ENCODE measurements at places on chromosomes 13 and 19. TPM values are rescaled to one million over a fixed set of nuclear protein-coding genes. Genes with fewer than 3 reads are reported as not detected.

DNA sequence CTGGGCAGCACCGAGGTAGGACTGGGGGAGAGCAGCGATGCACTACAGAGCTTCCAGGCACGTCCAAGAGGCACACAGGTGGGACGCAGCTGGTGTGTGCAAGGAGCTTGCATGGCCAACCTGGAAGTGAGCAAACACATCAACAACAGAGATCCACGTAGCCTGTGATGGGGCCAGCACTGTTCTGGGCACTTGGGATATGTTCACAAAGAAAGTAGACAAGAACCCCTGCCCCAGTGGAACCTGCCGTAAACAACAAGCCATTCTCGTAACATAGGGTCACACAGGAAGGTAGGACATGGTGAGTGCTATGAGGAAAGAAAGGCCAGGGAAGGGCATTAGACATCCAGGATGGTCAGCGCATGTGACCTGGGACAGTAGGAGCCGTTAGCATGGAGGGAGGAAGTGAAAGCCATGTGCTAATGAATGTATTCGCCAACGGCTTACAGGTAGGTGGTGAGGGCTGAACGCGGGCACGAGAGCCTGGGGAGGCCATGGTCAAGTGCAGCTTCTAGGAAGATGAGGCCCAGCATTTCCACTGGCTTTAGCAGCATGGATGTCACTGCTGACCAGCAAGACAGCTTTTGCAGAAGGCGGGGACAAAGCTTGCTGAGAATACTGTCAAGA is 105.5 kb downstream of the TEX26 start:
- no peaks in the 10 kb centered on the region for H3K36me3 ChIP-seq
- H3K4me3 ChIP-seq, result no peak overlapping the region
- H3K4me1 ChIP-seq, result peaks cover 7% of the 10 kb centered on the region
- no peak overlapping the region for H3K27ac ChIP-seq
- DNase-seq, result no peak
- H3K27me3 ChIP-seq, result no peaks in the 10 kb centered on the region

PTPRH gene
- total RNA-seq, result 1.3 TPM

- no peak overlapping the region for H3K4me3 ChIP-seq
- H3K27me3 ChIP-seq, result no peaks in the 10 kb centered on the region
- no peaks in the 10 kb centered on the region for H3K36me3 ChIP-seq
- H3K4me1 ChIP-seq, result peaks cover 5% of the 10 kb centered on the region
- DNase-seq, result no peak
Observed at GRCh38 chr13:27354379-27354778, 70.0 kb upstream of the GTF3A start.

GRCh38 chr19:48367855-48368254 is 3.7 kb downstream of the SYNGR4 start:
- H3K27ac ChIP-seq, result no peak overlapping the region
- H3K4me3 ChIP-seq, result no peak overlapping the region
- no peaks in the 10 kb centered on the region for H3K36me3 ChIP-seq
- DNase-seq, result no peak
- H3K4me1 ChIP-seq, result peaks cover 9% of the 10 kb centered on the region
- no peaks in the 10 kb centered on the region for H3K27me3 ChIP-seq

- no peaks in the 10 kb centered on the region for H3K36me3 ChIP-seq
- no peaks in the 10 kb centered on the region for H3K4me1 ChIP-seq
- H3K4me3 ChIP-seq, result no peak overlapping the region
- no peaks in the 10 kb centered on the region for H3K27me3 ChIP-seq
- DNase-seq, result no peak
- H3K27ac ChIP-seq, result no peak overlapping the region
Observed at GRCh38 chr13:61128850-61129645, 286.6 kb downstream of the PCDH20 start.

GRCh38 chr13:33235564-33235963 is 50.0 kb downstream of the STARD13 start:
- H3K4me1 ChIP-seq, result no peaks in the 10 kb centered on the region
- no peaks in the 10 kb centered on the region for H3K36me3 ChIP-seq
- H3K27me3 ChIP-seq, result no peaks in the 10 kb centered on the region
- no peak for DNase-seq
- H3K27ac ChIP-seq, result peak overlapping the region; percentile 5

LSR gene
- 36.0 TPM for total RNA-seq

DNA sequence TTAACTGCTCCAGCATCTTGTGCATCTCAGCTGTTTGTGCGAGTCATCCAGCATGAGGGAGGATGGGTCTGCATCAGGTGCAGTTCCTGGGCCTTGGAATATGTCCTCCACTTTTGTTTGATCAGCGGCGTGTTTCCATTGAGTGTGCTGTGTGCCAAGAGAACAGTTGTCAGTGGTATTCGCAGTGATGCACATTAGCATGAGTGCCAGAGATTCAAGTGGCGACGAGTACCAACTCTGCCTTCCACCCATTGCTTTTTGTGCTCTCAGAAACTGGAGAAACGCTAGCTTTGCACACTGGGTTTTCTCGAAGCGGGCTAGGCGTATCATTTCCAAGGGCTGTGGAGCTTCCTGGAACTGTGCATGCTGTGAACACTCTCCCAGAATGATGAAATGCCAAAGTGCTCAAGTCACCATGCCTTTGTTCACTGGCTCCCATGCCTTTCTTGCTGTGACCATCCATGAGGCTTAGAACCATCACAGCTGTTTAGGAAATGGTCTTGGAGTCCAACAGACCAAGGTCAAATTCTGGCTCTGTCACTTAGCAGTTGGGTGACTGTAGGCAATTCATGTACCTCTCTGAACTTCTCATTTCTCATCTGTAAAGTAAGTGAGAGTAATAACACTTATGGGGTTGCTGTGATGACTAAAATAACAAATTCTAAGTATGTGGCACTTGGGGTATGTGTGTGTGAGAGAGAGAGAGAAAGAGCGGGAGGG is 18.4 kb downstream of the LRCH1 start:
- no peaks in the 10 kb centered on the region for H3K27me3 ChIP-seq
- H3K4me3 ChIP-seq, result no peak overlapping the region
- peaks cover 37% of the 10 kb centered on the region for H3K4me1 ChIP-seq
- no peak for DNase-seq

CCL25 gene
- total RNA-seq, result not detected

DNA sequence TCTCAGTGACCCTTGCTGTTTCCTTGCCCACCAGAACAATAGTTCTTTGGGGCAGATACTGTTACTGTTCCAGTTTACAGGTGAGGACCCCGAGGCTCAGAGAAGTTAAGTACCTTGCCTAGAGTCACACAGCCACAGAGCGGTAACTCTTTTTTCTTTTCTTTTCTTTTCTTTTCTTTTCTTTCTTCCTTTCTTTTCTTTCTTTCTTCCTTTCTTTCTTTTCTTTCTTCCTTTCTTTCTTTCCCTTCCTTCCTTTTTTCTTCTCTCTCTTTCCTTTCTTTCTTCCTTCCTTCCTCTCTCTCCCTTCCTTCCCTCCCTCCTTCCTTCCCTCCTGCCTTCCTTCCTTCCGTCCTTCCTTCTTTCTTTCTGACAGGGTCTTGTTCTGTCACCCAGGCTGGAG is 4.9 kb upstream of the PRX start:
- H3K27ac ChIP-seq, result peak overlapping the region; percentile 81
- DNase-seq, result no peak
- H3K27me3 ChIP-seq, result no peaks in the 10 kb centered on the region

ERVK3-1 gene
- total RNA-seq, result 42.0 TPM

GRCh38 chr13:50094615-50095293 is 79.5 kb downstream of the KCNRG start:
- no peaks in the 10 kb centered on the region for H3K27me3 ChIP-seq
- H3K36me3 ChIP-seq, result no peaks in the 10 kb centered on the region
- H3K27ac ChIP-seq, result no peak overlapping the region

Data from esophagus squamous epithelium (tissue), 5 donors.